Right renal pelvis (tissue), 4 donors: ENCODE measurements at places on chromosomes 11 and 22. TPM values are rescaled to one million over a fixed set of nuclear protein-coding genes. Genes with fewer than 3 reads are reported as not detected.

LYVE1 gene
- polyA plus RNA-seq, result 69.2 TPM

OR51B2 gene
- polyA plus RNA-seq, result not detected

HEPN1 gene
- 1.3 TPM for polyA plus RNA-seq

SPINDOC gene
- polyA plus RNA-seq, result 29.8 TPM

EEF1G gene
- 2,219 TPM for polyA plus RNA-seq

OR52J3 gene
- not detected for polyA plus RNA-seq

MMP7 gene
- polyA plus RNA-seq, result 27.4 TPM

CALCB gene
- 3.9 TPM for polyA plus RNA-seq

DNA sequence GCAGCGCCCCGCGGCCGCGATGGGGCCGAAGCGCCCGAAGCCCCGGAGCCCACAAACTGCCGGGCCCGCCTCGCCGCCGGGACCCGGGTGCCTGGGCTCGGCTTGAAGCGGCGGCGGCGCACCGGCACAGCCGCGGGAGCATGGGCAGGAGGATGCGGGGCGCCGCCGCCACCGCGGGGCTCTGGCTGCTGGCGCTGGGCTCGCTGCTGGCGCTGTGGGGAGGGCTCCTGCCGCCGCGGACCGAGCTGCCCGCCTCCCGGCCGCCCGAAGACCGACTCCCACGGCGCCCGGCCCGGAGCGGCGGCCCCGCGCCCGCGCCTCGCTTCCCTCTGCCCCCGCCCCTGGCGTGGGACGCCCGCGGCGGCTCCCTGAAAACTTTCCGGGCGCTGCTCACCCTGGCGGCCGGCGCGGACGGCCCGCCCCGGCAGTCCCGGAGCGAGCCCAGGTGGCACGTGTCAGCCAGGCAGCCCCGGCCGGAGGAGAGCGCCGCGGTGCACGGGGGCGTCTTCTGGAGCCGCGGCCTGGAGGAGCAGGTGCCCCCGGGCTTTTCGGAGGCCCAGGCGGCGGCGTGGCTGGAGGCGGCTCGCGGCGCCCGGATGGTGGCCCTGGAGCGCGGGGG lies 346 bp downstream of the FJX1 start:
- no peak for DNase-seq

DNA sequence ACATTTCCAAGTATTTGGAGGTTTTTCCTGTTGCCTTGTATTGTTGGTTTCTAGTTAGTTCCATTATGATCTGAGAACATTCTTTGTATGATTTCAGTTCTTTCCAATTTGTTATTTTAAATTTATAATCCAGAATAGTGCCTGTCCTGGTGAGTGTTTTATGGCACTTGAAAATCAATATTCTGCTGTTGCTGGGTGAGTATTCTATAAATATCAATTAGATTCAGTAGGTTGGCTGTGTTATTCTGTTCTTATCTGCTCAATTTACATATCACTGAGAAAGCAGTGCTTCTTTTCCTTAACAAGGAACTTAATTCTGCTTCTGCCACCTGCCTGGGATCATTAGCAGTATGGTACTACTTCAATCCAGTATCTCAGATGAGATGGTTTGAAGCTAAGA lies 123.5 kb downstream of the SNX19 start:
- DNase-seq, result no peak

DNA sequence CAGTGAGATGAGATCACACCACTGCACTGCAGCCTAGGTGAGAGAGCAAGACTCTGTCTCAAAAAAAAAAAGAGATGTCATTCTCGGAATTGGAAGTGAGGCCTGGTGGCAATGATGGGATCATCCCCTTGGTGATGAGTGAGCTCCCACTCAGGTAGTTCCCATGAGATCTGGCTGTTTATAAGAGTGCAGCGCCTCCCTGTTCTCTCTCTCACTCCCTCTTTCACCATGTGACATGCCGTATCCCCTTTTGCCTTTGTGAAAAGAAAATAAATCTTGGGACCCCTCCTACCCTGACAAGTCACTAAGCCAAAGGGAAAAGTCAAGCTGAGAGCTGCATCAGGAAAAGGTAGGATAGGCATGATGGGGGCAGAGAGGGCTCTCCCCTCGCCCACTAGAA lies 28.8 kb downstream of the ZNF70 start:
- DNase-seq, result no peak

DNA sequence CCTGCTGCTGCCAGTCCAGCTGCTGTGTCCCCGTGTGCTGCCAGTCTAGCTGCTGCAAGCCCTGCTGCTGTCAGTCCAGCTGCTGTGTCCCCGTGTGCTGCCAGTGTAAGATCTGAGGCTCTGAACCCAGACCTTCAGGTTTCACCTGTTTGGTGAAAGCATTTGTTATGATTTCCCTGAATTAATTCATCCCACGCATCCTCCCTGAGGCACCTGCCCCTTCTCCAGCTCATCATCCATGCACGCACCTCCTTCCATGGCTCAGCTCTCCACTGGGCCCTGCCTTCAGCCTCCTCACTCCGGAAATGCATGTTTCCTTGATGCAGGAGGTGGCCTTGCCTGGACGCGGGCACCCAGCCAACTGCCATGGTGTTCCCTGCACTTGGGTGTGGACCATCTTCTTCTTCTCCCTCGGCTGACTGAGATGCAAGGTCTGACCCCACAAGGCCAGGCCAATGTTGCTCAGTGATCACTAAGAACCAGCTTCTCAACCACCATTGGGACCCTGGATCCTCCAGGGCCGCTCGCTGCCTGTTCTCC lies 788 bp downstream of the KRTAP5-10 start:
- DNase-seq, result no peak

DNA sequence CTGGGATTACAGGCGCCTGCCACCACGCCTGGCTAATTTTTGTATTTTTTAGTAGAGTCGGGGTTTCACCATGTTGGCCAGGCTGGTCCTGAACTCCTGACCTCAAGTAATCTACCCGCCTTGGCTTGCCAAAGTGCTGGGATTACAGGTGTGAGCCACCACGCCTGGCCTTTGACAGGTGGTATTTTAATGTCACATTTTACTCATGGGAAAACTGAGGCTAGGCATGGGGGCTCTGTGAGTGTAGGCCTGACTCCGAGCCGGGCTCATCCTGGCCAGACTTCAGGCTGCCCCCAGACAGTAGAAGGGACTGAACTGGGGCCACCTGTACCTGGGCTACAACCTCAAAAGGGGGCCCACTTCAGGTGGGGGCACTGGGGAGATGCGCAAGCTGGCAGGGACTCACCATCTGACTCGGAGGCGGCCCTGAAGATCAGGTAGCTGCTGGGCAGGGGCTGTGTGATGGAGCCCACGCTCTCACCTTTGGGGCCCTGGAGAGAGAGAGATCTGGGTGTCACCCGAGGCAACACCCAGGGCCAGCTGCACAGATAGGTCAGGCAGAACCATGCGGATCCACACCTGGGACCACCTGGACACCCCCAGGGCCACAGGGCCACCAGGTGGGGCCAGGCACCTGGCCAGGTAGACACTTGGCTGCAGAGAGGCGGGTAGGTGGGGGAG lies 45.8 kb downstream of the OSBPL5 start:
- no peak for DNase-seq

GRCh38 chr22:37179126-37179470 lies 8.9 kb downstream of the C1QTNF6 start:
- no peak for DNase-seq

GRCh38 chr11:123429913-123430720 lies at the start of gene GRAMD1B:
GRAMD1B (plus strand) TSS chr11:123430269; CDS start chr11:123430793, 524 bp downstream.
- peak; percentile 60 for DNase-seq

GRCh38 chr11:120134931-120135228 lies 3.0 kb downstream of the TRIM29 start:
- no peak for DNase-seq

GRCh38 chr11:8593455-8593854 lies 573 bp downstream of the STK33 start:
- no peak for DNase-seq

DNA sequence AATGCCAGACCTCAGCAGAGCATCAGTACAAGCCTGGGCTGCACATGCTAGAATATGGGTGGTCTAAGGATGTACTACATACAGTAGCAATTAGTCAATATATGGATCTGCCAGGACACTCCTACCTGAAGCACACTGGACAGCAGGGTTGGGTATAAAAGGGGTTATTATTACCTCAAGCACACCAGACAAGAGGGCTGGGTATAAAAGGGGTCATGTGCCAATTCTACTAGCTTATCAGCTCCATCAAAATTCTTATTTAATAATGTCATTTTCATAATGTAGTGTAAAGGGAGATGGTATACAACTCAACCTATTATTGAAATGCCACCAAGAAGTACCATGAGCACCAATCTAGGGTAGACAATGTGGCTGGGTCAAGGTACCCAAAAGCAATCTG lies 44.7 kb upstream of the PRODH start:
- DNase-seq, result no peak

GRCh38 chr22:32052936-32053791 lies 10.1 kb downstream of the SLC5A1 start:
- DNase-seq, result no peak

DNA sequence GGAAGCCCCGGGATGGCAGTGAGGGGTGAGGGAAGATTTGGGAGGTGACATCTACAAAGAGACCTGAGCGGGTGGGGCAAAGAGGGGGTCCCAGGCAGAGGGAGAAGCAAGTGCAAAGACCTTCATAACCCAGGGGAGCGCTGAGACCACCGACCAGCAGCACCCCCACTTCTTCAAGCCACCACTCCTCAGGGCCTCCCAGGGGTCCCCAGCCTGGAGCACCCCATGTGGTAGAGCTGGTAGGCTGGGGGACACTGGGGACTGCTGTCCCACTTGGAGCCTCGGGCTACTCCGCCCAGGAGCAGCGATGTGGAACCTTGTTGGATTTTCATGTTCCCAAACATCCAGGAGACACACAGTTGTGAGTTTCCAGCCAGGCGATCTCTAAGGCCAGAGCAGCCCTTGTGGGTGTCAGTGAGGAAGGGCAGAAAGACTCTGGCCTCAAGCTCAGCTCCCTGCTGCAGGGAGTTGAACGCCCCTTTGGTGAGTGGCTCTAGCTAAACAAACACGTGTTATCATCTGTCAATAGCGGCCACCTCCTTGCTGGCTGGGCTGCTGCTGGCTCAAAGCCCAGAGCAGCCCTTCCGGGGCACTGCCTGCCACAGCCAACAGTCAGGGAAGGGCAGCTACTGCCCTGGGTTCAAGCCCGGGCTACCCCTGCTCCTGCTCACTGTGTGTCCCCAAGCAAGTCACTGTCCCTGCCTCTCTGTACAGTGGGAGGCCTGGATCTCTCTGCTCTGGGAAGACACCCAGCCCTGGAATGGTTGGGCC lies 25.7 kb upstream of the CHKA start:
- DNase-seq, result no peak

- DNase-seq, result no peak
These were observed 562.8 kb upstream of the CCDC179 start for GRCh38 chr11:23423104-23423503.

DNA sequence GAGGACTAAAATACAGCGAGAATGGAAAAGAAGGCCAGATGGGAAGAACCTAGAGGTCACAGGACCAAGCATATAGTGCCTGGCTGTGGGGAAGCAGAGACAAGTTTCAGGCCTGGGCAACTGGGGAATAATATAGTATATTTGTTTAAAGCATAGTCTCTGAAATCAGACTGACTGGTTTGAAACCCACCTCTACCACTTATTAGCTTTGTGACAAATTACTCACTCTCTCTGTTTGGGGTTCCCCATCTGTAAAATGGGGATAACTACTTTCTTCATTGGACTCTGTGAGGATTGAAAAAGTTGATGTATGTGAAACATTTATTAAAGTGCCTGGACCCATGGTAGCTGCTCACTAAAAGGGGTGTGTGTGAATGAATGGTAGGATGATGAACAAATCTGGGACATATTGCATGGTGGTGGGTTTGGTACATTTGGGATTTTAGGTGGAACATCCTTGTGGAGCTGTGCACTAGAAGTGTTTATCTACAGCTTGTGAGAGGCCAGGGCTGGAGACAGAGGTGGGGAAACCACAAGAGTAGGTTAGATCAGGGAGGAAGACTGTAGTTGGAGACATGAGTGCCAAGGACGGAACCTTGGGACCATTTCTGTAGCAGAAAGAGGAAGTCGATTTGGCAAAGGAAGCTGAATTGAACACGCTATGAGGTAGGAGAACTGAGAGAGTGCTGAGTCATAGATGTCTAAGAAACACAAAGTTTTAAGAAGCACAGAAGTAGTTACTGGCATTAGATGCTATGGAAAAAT lies 52.6 kb downstream of the SWAP70 start:
- no peak for DNase-seq

- no peak for DNase-seq
These were observed 30.6 kb upstream of the PIK3C2A start for GRCh38 chr11:17238377-17238776.

- DNase-seq, result no peak
These were observed 1154.2 kb upstream of the TENM4 start for GRCh38 chr11:80595011-80595410.

GRCh38 chr11:62854013-62854824 lies 14.8 kb upstream of the WDR74 start:
- DNase-seq, result no peak
